Colonic mucosa (tissue), 4 donors: ENCODE measurements at places on chromosomes 16 and 17. TPM values are rescaled to one million over a fixed set of nuclear protein-coding genes. Genes with fewer than 3 reads are reported as not detected.

DNA sequence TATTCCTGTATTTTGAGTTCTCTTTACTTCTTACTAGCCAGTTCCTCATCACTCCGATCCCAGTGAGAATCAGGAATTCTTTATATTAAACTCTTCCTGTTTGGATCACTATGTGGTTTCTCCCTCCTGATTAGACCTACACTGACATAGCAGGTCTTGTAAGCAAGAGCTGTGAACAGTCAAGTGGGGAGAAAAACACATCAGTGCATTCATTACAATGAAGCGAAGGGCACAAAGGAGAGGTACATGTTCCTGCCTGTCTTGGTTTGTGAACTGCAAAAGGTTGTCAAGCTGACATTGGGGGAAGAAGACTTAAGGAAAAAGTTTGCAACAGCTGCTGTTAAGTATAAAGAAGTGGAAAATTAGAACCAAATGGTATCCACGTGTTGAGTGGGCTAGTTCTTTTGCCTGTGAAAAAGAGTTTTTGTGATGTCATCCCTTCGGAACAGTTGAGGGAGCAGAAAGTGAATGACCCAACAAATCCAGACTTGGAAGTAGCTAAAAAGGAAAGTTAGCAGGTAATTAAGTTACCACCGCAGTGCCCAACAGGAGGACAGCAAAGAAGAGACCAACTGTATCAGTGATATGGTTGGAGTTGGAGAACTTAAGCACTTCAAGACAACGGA lies 23.0 kb upstream of the TRIM25 start:
- no peak for DNase-seq
- H3K36me3 ChIP-seq, result no peaks in the 10 kb centered on the region
- no peak overlapping the region for H3K27ac ChIP-seq
- no peaks in the 10 kb centered on the region for H3K27me3 ChIP-seq
- no peak overlapping the region for H3K4me3 ChIP-seq

DNA sequence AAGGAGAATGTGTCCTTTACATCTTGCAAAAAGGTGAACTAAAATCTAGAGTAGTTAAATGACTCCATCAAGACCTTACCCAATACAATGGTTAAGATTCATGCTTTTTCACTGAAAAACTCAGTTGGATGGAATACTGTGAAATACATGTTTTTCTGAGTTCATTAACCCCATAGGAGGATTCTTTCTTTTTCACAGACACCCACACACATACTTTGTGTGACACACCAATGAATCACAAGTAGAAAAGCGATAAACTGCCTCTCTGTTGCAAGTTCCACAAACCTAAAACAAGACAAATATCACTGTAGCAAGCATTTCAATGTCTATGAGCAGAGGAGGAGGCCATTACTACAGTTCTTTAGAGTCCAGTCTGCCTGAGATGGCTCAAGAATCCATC lies 258.8 kb upstream of the CDH5 start:
- no peaks in the 10 kb centered on the region for H3K36me3 ChIP-seq
- H3K4me3 ChIP-seq, result no peak overlapping the region
- H3K27ac ChIP-seq, result no peak overlapping the region
- no peaks in the 10 kb centered on the region for H3K4me1 ChIP-seq

GRCh38 chr17:76594690-76595089 lies 9.0 kb upstream of the ST6GALNAC2 start:
- H3K36me3 ChIP-seq, result no peaks in the 10 kb centered on the region
- no peaks in the 10 kb centered on the region for H3K27me3 ChIP-seq
- no peak for DNase-seq
- H3K4me1 ChIP-seq, result peaks cover 4% of the 10 kb centered on the region
- no peak overlapping the region for H3K4me3 ChIP-seq

DNA sequence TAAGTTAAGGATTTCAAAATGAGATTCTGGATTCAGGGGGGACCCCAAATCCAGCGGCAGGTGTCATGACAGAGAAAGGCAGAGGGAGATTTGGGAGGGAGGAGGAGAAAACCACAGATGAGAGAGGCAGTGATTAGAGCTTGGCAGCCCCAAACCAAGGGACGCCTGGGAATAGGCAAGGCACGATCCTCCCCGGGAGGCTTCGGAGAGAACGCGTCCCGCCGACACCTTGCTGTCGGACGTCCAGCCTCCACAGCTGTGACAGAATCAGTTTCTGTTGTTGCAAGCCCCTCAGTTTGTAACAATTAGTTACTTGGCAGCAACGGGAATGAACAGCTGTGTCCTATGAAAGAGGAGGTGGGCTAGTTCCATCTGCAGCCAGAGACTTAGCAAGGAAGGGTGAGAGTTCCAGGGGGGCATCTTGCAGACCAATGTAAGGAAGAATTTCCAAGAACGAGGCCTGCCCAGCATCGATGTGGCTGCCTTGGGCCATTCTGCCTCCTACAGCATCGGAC lies 110.7 kb upstream of the SDK2 start:
- H3K27ac ChIP-seq, result no peak overlapping the region
- H3K4me3 ChIP-seq, result no peak overlapping the region
- H3K27me3 ChIP-seq, result no peaks in the 10 kb centered on the region
- no peak for DNase-seq
- no peaks in the 10 kb centered on the region for H3K36me3 ChIP-seq
- no peaks in the 10 kb centered on the region for H3K4me1 ChIP-seq

- DNase-seq, result no peak
- no peak overlapping the region for H3K4me3 ChIP-seq
- H3K4me1 ChIP-seq, result no peaks in the 10 kb centered on the region
- H3K27me3 ChIP-seq, result no peaks in the 10 kb centered on the region
- H3K27ac ChIP-seq, result no peak overlapping the region
Observed at GRCh38 chr16:50416388-50416787, 47.6 kb upstream of the BRD7 start.

DNA sequence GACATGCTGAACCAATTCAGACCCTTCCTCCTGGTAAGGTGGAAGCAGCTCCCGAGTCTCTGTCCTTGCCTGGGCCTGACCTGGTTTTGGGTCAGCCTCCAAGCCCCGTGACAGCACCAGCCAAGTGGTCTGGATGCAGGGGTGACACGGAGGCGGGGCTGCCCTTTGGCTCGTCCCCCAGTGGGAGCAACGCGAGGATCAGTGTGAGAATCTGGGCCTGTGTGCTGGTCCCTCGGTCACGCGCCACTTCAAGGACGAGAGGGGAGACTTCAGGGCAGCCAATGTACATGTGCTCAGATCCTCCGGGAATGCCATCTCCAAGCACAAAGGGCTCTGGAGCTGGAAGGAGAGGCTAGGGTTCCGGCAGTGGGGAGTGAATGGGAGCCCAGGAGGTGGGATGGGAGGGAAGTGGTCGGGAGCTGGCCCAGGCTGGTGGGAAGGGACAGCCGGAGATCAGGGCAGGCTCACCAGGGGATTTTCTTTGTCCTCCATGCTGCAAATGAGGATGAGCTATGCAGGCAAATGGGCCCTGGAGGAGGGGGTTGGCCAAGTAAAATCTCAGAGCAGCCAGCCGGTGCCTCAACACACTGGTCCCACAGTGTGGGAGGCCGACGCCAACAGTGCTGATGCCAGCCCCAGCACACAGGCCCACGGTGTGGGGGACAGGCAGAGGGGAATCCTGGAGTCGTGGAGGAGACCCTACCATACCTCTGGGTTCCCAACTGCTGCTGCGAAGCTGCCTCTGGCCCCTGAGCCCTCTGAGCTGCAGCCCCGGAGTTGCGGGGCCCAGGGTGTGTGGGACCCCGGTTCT lies 4.2 kb upstream of the NDRG4 start:
- DNase-seq, result no peak
- H3K27ac ChIP-seq, result no peak overlapping the region
- peaks cover 5% of the 10 kb centered on the region for H3K27me3 ChIP-seq
- no peaks in the 10 kb centered on the region for H3K36me3 ChIP-seq
- H3K4me1 ChIP-seq, result peaks cover under 1% of the 10 kb centered on the region

DNA sequence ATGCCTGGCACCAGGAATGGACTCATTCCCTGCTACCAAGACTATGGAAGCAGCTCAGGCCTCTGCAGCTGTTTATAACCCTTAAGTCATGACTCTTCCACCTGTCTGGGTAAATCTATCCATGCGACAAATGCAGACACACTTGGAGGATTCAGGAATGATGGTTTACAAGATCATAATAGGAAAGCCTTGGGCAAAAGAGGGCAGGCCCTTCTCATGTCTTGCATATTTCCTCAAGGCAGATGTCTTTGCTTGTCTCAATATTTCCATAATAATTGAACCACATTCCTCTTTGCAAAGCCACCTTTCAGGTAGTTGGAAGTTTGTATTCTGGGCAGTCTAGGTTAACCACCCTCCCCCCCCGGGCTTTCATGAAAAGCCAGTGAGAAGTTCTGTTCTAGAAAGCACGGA lies 884 bp upstream of the JPT1 start:
- DNase-seq, result no peak
- H3K4me1 ChIP-seq, result peaks cover 9% of the 10 kb centered on the region
- H3K36me3 ChIP-seq, result no peaks in the 10 kb centered on the region

The ZNF385C gene
- total RNA-seq, result 0.20 TPM

The PRSS53 gene
- 0.77 TPM for total RNA-seq
